PC-9 (cell line): ENCODE measurements at places on chromosomes 1 and 21. TPM values are rescaled to one million over a fixed set of nuclear protein-coding genes. Genes with fewer than 3 reads are reported as not detected.

DNA sequence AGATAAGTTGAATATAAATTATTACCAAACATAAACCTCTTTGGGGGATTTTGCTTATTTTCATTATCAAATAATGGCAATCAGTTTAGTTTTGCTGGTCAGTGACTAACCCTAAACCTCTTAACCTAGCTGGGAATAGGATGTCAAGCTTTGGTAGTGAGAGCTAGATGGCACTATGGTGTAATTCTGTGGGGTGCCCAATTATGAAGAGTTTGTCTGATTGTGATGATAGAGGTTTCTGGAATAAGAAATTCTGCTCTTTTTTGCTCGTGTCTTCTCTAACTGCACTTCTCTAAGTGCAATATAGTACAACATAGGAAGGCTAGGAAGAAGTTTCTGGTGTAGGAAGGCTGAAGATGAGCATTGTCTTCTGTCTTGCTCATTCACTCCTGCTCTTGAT, 59.8 kb downstream of the XCL1 start:
- no peak for DNase-seq

DNA sequence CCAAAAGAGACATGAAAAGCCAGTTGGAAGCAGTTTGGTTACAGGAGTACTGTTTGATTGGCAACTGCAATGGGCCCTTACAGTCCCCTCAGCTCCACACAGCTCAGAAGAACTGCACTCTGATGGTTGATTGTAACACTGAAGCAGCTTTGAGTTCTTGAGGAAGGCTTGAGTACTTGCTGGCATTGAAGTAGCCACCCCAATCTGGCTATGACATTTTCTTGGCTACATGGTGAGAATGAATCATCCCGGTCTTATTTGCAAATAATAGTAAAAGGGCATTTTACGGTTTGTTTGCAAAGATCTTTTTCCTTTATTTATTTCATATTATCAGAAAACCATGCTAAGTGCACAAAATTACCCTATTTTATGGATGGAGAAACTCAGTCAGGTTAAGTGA, 159.7 kb upstream of the BEND5 start:
- no peak for DNase-seq

GRCh38 chr1:157580179-157580827, 17.6 kb downstream of the FCRL4 start:
- peak; percentile 54 for DNase-seq

DNA sequence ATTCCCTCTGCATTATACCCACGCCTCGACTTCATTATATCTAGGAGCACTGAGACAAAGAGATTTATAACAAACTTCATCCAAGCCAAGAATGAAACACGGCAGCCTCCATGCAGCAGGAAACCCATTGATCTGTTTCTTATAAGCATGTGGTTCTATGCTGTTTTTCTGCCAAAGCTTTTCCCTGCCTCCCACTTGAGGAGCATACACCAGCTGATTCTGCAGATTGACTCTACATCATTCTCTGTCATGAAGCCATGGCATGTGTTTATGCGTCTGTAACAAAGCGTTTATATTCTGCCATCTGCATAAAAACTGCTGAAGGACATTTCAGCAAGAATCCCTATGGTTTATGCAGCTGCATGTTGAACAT, 102.0 kb downstream of the CYYR1 start:
- DNase-seq, result no peak

DNA sequence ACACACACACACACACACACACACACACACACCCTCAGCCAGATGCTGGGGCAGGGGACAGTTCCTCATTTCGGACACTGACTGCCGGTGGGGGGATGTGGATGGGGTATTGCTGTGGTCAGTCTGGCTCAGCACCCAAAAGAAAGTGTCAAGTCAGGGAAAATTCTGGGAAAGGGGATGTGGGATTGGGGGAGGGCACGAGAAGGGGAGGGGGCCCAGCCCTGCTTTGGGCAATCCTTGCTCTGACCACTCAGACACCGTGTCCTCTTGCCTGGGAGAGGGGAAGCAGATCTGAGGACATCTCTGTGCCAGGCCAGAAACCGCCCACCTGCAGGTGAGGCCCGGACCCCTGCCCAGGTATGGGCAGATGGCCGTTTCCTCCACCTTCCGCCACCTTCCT, at the start of gene C1QC:
Gene C1QC (plus strand): TSS at position 253 of the 400 bp plus-strand sequence. CDS start 391 bp downstream, outside the sequence.
- no peak for DNase-seq

GRCh38 chr1:101733340-101733739, 263.4 kb downstream of the OLFM3 start:
- no peak for DNase-seq

DNA sequence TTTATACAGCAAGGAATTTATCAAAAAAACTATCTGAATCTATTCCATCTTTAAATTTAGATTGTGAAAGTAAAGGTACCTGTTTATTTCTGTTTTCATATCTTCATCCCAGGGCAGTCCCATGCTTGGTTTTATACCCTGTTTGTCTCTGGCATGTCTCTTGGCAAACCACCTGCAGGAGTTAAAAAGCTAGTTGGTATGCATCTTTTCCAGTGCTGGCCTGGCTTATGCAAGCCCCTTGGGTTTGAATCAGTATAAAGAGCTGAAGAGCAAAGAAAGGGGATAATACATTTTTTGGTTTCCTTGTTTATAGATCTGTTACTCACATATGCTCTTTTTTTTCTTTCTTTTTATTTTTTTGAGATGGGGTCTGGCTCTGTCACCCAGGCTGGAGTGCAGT, 37.8 kb downstream of the LRRC8C start:
- no peak for DNase-seq

GRCh38 chr1:183734543-183735036, 70.3 kb upstream of the RGL1 start:
- no peak for DNase-seq

- DNase-seq, result no peak
These were observed 38.6 kb downstream of the STYXL2 start for GRCh38 chr1:167132301-167133010.

DNA sequence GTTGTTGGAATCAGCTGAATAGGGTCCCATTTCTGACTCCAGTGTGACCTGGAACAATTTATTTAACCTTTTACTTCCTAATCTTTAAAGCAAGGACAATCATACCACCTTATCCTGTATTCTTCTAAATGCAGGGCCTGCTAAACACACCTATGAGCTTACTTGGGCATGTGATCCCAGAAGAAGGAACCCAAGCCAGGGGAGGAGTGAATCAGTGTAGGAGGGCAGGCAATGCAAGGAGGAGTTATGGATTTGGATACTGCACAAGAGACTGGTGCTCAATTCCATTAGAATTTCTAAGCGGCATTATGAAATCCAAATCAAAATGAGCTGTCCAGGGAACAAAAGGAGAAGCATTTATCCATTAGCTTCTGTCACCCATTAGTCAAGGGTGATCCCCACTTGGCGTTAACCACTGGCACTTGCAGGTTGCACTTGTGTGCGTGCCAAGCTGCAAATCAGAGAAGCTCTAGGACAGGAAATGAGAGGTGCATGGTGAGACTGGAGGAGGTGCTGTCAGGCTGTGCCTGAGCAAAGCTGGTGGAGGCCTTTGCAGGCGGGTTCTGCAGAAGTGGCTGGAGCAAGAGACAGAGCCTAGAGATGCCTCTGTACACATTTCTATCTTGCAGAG, 297.2 kb upstream of the PLXNA2 start:
- no peak for DNase-seq

DNA sequence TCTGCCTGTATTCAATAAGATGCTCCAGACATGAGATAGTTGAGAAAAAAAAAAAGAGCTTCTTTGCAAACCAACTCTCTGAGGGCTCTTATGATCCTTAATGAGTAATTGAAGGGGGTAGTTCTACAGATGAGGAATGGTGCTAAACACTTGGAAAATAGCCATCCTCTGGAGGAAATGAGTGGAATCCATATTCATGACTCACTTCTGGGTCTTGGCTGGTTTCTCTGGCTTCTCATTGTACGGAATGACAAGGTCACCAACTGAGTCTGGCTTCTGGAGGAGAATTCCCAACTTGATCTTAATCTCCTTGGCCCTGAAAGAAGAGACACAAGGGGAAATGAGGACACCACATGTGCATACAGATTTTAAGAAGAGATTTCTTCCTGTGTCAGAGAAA, 34.7 kb downstream of the RGS5 start:
- DNase-seq, result peak; percentile 28

GRCh38 chr1:30695439-30695841, 27.9 kb downstream of the MATN1 start:
- DNase-seq, result no peak

GRCh38 chr1:245516284-245516759, 361.5 kb downstream of the KIF26B start:
- no peak for DNase-seq

DNA sequence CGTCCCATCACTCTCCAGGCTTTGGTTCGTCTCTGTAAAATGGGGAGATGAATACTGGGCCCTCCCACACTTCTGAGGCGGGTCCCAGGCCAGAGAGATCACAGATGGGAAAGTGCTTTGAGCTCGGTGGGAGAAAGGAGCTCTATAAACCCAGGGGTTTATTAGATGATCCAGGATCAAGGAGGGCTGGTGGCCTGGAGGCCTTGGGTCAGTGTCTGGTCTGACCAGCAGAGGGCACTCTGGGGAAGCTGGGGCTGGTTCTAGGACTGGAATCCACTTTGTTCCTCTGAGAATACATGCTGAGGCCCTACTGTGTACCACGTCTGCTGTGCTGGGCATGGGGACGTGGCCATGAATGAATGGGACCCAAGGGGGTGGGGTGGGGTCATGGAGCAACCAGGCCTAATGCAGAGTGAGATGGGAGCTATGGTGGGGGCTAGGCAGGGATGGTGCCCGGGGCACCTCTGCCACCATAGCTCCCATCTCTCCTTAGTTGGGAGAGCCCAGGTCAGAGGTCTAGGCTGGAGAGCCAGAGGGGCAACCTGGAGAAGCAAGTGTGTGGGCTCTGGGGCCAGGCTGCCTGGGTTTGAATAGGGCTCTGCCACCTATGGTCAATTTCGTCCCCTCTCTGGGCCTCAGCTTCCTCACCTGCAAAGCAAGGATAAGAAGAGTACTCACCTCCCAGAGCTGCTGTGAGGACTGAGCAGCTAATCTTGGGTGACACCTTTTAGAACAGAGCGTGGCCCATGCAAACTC, 9.0 kb upstream of the FAM131C start:
- peak; percentile 67 for DNase-seq

DNA sequence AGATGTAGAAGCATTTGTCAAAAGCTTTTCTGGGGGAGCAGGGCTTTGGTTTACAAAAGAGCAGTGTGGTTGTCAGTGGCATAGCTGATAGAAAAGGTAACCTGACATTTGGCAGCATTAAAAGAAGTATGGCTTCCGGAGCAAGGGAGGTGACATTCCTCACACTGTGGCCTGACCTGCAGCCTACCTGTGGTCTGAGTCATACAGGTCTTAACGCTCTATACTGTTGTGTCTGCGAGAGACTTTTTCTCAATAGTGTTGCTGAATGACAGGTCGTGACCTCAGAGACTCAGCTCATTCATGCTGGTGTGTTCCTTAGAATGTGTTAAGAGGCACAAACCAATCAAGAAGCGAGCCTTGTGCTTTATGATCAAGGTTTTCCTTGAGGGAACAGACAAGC, 19.3 kb downstream of the PHGDH start:
- DNase-seq, result peak; percentile 78

DNA sequence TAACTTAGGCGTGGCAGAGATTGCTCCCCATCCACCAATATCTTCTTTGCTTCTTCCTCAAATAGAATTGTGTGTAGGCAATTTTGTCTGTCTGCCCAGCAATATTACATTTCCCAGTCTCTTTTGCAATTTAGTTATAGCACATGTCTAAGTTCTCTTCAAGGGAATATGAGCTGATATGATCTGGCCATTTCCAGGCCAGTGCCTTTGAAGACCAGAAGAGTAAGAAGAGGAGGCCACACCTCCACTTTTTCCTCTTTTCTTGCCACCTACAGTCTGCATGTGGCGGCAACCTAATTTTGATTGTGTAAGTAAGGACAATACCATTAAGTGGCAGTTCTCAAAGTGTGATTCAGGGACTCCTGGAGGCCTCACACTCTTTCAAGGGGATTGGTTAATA, 6.3 kb upstream of the RSBN1 start:
- no peak for DNase-seq

DNA sequence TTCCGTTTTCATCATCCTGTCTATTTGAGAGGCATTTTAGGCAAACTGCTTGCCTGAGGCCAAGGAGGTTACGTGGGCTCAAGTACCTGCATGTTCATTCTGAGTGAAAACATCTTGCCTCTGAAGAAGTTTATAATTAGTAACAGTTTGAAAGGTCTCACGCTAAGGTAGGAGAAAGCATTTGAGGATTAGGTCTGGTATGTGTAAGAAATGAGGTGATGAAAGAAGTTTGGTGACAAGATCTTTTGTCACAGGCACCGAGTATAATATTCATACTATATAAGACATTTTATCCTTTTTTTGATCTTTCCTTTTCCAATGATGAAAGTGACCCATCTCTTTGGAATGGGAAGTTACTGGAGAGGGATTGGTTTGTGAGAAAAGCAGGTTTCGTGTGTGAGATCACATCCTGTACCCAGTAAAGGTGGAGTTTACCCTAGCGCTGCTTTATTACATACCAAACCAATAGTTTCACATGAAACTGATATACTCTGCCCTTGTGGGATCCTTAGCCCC, 98.7 kb upstream of the PDC start:
- no peak for DNase-seq

GRCh38 chr1:27058966-27059669, 46.5 kb upstream of the TENT5B start:
- DNase-seq, result no peak

GRCh38 chr1:172246521-172247390, 173.7 kb upstream of the C1orf105 start:
- no peak for DNase-seq

DNA sequence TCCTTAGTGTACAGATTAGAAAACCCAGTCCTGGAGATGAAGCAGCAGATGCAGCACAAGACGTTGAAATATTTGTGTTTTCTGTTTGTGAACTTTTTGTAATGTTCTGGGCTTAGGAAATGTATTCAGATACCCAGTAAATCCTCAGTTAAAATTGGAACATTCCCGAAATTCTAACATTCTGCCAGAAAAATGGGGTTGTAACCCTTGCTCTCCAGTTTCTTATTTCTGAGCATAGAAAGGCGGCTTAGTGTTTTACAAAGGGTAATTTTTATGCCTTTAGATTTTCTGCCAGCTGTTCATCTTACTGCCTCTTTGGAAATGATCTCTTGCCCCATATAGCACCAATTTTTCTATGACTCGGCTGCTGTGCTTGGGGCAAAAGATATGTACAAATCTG, 20.6 kb downstream of the DDI2 start:
- DNase-seq, result no peak

Gene IL12RB2
- not detected in 2 replicates for total RNA-seq

Gene KRTAP7-1
- total RNA-seq, result not detected in 2 replicates

Gene DR1
- total RNA-seq, result 33.6 and 37.8 TPM in 2 replicates

Gene ZNF683
- total RNA-seq, result not detected in 2 replicates

Gene CDKN2C
- total RNA-seq, result 16.1 and 17.1 TPM in 2 replicates

Gene PTPN7
- not detected in 2 replicates for total RNA-seq

Gene COL9A2
- 9.3 and 13.5 TPM in 2 replicates for total RNA-seq

Gene LIN28A
- total RNA-seq, result not detected in 2 replicates

Gene DSTYK
- total RNA-seq, result 8.1 and 10.5 TPM in 2 replicates

Gene RAB7B
- total RNA-seq, result not detected in 2 replicates

Gene BCL2L15
- 0.15 TPM in 1 of 2 replicates, not detected in the other for total RNA-seq

Gene RAP1GAP
- total RNA-seq, result 22.7 and 30.2 TPM in 2 replicates

Gene TAF13
- total RNA-seq, result 23.2 and 30.1 TPM in 2 replicates

Gene FCRL1
- total RNA-seq, result not detected in 2 replicates

Gene CACHD1
- total RNA-seq, result 3.1 and 3.8 TPM in 2 replicates

Gene B3GALT2
- total RNA-seq, result not detected in 2 replicates

Gene CD58
- 15.9 and 23.6 TPM in 2 replicates for total RNA-seq
